ENCODE measurements at places on chromosomes 2 and 18.

DNA sequence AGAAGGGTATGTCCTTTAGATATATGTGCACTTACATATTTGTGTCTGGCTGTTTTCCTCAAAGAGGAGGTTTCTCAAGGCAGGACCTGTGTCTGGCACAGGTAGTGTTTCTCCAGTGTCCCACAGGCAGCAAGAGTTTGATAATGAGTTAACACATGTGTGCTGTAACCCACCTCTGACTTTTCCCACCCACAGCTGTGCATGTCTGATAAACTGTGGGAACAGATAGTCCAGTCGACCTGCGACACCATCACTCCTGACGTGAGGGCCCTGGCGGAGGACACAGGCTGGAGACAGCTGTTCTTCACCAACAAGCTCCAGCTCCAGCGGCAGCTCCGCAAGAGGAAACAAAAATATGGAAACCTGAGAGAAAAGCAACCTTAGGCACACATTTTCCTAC is 58.2 kb downstream of the SLC16A14 start:
- no peak for DNase-seq

DNA sequence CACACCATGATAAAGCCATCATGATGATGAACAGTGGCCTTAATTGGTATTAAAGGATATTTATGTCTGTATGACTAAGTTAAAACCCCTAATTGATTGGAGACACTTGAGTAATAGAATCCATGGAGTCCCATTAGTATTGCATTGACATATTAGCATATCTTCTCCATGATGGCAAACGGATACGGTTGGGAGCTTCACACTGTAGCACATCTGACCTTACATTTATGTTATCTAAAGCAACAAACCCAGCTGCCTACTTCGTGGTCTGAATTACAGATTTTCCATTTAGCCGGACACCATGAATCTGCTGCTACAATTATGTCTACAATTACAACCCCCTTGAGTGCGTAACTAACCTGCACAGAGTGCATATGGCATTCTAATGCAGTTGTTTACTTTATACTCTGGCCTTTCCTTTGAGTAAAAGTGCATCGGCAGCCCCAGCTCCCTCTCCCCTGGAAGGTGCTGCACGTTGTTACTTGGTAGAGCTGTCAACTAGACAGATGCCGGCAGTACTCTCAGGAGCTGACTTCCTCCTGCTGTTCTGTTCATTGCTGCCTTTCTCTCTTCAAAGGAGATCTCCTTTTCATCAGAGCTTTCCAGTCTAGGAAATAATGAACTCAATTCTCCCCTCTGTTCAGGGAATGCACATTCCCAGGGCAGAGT is 92.1 kb downstream of the LRRC30 start:
- DNase-seq: no peak

- no peak for DNase-seq
Observed at GRCh38 chr18:63514888-63515678, 27.1 kb upstream of the SERPINB12 start.

DNA sequence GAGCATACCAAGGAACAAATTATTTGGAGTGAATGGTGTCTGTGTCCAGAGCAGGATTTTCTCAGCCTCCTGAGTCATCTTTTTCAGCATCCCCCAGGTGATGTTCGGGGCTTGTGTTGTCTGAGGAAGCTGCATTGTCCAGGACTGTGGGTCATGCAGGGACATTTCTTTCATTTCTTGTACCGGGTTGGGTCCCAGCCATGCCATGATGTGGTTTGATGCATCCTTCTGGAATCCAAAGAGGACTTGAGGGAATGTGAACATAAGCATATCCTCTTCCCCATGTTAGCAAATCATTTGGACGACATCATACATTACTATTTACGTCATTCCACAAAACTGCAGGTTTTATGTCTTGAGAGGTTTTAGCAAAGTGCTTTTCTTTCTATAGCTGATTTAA is 797.8 kb downstream of the CCDC85A start:
- no peak for DNase-seq

GRCh38 chr2:183671233-183671632 is 547.0 kb downstream of the NUP35 start:
- DNase-seq: no peak

GRCh38 chr2:239963646-239964205 is 61.4 kb downstream of the NDUFA10 start:
- no peak for DNase-seq

DNA sequence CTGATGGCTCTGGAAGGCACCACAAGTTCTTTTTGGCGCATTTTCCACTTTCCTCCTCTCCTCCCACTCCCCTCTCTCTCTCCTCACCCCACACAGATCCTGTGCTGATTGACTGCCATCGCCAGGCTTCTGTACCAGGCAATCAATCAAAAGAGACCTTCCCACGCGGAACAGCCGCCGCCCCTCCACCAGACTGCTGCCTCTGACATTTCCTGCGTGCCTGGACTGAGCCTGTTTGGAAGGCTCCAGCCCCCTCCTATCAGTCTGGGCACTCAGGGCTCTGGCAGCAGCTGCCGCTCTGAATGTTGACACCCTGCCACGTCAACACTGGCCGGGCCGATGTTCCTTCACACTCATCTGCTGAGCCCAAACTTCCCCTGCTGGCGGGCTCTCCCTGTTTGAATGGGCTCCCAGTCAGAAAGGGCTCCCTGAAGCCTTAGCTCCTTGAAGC is 467.7 kb downstream of the EPHA4 start:
- no peak for DNase-seq

DNA sequence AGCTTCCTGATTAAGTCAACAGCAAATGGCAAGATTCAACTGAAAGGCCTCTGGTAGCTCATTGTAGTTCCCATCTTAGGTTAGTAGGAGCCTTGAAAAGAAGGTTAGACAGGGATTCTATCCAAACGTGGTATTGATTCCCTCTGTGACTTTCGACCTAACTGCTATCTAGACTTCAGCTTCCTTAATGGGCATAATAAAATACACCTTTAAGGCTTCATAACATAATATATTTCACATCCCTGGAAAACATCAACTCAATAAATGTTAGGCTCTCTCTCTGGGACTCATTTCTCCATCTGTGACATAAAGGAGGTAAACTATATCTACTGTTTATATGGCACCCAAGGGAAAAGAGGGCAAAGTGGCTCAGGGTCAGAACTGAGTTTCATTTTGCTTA is 60.9 kb downstream of the STK39 start:
- DNase-seq: no peak
